Suprapubic skin (tissue), 4 donors: ENCODE measurements at places on chromosomes 12 and 14.

DNA sequence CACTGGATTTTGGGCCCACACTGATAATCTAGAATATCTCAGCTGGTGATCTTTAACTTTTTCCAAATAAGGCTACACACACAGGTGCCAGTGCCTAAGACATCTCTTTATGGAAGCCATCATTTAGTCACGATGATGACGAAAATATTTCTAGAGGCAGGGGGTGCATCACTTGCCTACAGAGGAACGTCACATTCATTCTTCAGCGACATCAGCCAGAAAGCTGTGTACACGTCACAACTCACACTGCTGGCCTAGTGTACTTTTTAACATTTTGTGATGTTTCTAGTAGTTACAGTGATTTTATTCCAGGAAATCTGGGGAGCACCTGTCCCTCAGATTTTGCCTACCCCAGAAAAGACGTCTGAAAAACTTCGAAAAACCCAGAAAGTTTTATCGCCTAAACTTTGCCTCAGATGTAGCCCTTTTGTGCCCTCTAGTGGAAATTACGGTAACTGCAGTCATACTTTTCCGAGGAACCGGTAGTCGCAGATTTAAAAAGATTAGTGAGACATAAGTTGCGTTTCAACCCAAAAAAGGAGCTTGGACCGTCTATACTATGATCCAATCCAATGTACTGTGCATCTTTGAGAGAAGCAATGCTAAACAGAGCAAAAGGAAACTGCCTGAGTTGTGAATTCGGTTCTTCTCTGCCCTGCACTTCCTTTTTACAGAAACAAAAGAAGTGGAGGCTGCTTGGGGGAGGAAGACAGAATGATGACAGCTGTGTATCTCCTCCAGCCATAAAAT is 64.3 kb upstream of the STON2 start:
- no peak for DNase-seq

GRCh38 chr12:1080520-1081223 is 89.6 kb downstream of the ERC1 start:
- no peak for DNase-seq

DNA sequence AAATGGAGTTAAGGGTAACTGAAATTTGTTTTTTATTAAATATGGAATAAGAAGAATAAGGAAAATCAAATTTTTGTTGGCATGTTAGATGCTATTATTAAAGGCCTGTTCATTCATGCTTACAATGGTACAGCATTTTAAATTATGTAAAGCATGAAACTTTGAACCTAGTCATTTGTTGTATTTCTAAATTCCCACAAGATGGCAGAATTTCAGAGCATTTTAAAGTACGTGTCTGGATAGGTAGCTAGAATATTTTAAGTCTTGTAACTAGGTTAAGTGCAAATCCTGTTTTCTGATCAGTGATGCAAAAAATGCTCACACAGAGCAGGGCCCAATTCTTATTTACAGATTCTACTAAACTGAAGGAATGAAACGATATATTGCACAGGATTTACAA is 585.6 kb upstream of the MIS18BP1 start:
- DNase-seq, result no peak

- DNase-seq, result no peak
Measured at GRCh38 chr14:82094829-82095345, 561.2 kb upstream of the SEL1L start.

DNA sequence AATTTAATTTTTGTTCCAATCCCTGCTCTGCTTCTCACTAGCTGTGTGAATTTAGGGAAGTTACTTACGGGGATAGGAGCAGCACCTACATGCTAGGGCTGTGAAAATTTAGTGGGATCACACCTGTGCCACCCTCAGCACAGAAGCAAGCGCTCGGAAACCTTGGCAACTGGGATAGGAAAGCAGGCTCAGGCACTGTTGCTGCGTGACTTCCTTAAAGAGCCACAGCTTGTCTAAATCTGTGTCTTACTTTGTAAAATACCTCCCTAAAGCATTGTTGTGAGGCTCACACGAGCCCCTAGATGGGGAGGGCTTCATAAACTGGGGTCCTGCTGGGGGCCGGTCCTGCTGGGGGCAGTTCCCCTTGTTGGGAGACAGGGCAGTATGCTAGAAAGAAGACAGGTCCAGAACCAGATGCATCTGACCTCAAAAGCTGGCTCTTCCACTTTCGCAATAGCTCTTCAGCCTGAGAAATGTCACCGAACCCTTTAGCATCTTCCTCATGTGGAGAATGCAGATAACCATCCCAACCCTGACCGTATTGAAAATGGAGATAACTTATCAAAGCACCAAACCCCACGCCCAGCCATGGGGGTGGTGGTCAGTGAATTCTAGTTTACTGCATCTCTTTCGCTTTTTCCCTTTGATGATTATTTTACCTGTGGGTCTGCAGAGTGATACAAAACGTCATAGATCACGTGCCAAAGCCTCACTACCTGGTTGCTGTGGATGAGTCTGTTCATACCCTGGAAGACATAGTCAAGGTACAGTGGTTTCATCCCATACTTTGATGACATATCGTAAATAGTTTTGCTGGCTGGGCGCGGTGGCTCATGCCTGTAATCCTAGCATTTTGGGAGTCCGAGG is 54.1 kb downstream of the AK7 start:
- no peak for DNase-seq

DNA sequence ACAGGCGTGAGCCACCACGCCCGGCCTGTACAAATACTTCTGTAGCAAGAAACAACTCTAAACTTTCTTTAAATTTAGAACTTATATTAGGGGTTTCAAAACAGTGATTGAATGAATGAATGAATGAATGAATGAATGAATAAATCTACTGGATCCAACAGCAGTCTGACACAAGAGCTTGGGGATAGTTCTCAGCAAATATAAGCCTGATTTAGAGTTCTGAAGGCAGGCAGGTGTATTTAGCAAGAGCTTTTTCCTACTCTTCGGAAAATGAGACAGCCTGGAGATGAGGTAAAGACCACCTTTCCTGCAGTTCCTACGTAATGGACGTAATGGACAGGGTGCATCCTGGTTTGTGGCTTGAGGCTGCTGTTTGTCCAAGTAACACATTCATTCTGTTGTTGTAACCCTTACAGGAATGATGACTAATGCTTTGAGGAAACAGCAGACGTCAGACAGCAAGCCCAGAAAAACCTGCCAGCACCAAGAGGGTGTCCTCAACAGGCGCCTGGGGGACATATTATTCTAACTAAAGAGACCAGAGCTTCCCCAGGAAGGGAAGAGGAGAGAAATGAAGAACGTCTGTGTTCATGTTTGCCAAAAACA is 277.4 kb upstream of the SOX5 start:
- DNase-seq, result no peak

DNA sequence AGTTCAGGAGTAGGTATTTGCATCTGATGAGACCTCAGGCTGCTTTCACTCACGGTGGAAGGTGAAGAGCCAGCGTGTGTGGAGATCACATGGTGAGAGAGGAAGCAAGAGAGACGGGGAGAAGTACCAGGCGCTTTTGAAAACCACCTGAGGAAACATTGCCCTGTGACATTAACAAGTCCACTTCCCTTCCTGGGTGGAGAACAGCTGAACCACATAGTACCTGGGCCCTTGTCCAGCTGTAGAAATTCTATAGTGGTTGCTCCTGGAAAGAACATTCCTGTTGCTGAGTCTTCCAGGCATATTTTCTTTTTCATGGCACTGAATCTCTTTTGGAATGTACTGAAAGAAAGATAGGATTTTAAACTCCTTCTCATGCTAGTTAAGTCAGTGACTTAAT is 87.3 kb upstream of the RIN3 start:
- DNase-seq, result no peak

DNA sequence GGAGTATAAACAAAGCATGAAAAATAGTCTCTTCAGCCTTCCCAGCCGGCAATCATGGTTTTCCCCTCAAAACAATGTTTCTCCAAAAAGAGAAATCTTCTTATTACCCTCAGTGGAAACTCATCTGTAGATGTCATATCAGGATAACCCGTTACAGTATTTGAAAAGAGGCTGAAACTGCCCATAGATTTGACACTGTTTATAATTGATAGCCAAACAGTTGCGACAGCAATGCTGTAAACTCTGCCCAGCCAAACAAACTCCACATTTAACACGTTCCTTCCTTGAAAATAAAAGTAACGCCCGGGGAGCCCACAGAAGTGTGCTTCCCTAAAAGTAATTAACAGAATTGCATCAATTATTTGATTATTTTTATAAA is 201.3 kb upstream of the FOXN3 start:
- no peak for DNase-seq

- DNase-seq, result no peak
Measured at GRCh38 chr14:72416892-72417291, 477.0 kb downstream of the DPF3 start.

- DNase-seq, result peak; percentile 82
Measured at GRCh38 chr12:14913381-14913781, 25.0 kb downstream of the ERP27 start.

DNA sequence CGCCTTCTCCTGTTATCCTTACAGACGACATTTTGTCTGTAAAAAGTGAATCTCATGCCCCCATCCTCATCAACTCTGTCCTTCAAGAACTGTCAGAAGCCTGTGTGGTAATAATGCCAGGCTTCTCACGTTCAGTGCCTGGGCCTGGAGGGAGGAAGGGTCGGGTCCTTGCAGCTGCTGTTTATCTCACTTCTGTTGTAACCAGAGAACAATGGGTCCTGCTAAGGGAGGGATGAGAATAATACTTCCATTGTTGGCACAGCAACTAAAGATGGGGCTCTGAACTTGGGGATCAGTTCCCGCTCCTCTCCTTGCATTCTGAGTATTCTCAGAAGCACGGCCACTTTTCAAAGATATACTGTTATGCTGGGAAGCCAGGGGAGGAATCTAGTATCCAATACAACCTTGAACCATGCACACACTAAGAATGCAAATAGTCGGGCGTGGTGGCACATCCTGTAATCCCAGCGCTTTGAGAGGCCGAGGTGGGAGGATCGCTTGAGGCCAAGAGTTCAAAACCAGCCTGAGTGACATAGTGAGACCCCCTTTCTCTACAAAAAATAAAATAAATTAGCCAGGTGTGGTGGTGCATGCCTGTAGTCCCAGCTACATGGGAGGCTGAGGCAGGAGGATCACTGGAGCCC is 38.8 kb upstream of the NINJ2 start:
- no peak for DNase-seq

DNA sequence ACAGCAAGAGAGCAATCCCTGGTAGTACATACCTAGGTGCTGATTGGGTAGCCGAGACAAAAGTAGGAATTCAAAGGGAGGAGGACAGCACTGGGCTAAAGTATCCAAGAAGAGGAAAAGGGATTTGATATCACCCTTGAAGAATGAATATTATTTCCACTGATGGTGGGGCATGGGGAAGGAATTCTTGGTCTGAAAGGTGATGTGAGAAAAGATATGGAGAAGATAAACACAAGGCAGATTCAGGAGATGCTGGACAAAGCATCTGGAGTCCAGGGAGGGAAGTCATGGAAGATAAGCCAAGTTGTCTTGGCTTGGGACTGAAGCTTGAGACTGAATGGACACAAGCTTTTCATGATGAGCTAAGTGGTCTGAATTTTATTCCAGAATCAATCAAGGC is 194.0 kb downstream of the EGLN3 start:
- no peak for DNase-seq

GRCh38 chr12:131045705-131046460 is 92.2 kb downstream of the ADGRD1 start:
- DNase-seq, result peak; percentile 50

- no peak for DNase-seq
Measured at GRCh38 chr12:17982556-17982955, 107.4 kb downstream of the RERGL start.

- DNase-seq, result no peak
Measured at GRCh38 chr12:118439068-118439467, 62.7 kb downstream of the SUDS3 start.

DNA sequence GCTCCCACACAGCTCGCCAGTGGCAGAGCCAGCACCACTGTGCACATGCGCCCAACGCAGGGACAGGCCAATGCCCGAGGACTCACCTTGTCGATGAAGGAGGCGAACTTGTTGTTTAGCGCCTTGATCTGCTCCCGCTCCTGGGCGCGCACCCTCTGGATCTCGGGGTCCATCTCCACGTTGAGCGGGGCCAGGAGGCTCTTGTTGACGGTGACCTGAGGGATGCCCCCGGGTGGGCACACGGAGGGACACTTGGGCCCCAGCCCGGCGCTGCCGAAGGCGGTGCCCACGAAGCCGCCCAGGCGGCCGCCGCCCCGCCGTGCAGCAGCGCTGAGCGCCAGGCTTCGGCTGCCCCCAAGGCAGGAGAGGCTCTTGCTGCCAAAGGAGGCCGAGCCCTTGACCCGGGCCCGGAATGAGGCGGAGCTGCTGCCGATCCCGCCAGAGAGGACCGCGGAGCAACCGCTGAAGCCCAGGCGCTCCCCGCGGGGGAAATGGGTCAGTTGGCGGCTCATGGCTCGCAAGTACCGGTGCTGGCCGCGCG is at the start of gene KRT72:
KRT72 (minus strand) TSS at position 523 of the 541 bp plus-strand sequence; CDS start at position 512, 11 bp downstream.
- DNase-seq, result no peak

GRCh38 chr14:103231376-103232019 is 102.5 kb upstream of the EIF5 start:
- no peak for DNase-seq

GRCh38 chr14:53022593-53022992 is 71.7 kb upstream of the FERMT2 start:
- DNase-seq, result no peak

DNA sequence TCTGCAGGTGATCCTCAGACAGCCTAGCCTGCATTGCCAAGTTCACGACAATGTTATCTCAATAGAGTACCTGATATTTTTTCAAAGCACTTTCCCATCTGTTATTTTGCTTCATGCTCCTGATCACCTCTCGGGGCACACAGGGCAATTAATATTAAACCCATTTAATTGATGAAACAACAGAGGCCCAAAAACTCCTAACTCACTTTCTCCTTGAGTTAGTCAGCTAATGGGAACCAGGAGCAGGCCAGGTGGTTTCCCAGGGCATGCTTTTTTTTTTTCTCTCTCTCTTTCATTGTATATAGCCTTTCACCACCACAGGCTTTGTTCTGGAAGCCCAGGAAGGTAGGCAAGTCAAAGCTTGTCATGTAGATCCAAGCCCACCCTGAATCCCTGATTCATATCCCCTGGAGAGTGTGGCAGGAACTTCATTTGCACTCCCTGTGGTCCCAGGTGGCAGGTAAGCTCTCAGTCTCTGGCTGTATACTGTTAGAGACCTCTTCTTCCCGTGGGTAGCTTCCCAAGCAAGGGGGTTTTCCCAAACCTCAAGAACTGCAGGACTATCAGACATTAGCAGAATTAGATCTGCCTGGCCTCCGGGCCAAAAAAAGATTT is 41.6 kb upstream of the MAP1LC3B2 start:
- DNase-seq, result no peak

GRCh38 chr14:71754422-71755095 is 177.7 kb upstream of the RGS6 start:
- no peak for DNase-seq
